Tibial nerve (tissue), 4 donors: ENCODE measurements at places on chromosomes 16 and 17. TPM values are rescaled to one million over a fixed set of nuclear protein-coding genes. Genes with fewer than 3 reads are reported as not detected.

- no peak for DNase-seq
Observed at GRCh38 chr17:39236450-39236927, 10.7 kb upstream of the STAC2 start.

DNA sequence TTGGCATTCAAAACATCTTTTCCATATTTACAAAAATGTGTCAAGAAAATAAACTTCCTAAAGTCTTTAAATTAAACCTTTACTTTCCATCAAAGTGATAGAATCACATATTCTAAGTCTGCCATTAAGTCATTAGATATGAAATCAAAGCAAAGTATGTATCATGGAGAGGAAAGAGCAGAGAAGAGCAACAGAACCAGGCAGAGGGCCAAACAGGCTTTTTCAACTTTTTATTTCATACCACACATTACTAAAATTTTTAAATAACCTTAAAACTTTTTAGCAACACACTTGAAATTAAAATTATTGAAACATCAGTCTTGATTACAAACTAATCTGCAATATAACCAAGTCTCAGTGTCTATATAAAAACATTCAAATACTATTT is 13.8 kb downstream of the SIAH1 start:
- no peak for DNase-seq

- no peak for DNase-seq
Observed at GRCh38 chr17:40307740-40308239, 1.2 kb upstream of the RARA start.

- DNase-seq, result no peak
Observed at GRCh38 chr17:67434061-67434525, 57.0 kb downstream of the PITPNC1 start.

DNA sequence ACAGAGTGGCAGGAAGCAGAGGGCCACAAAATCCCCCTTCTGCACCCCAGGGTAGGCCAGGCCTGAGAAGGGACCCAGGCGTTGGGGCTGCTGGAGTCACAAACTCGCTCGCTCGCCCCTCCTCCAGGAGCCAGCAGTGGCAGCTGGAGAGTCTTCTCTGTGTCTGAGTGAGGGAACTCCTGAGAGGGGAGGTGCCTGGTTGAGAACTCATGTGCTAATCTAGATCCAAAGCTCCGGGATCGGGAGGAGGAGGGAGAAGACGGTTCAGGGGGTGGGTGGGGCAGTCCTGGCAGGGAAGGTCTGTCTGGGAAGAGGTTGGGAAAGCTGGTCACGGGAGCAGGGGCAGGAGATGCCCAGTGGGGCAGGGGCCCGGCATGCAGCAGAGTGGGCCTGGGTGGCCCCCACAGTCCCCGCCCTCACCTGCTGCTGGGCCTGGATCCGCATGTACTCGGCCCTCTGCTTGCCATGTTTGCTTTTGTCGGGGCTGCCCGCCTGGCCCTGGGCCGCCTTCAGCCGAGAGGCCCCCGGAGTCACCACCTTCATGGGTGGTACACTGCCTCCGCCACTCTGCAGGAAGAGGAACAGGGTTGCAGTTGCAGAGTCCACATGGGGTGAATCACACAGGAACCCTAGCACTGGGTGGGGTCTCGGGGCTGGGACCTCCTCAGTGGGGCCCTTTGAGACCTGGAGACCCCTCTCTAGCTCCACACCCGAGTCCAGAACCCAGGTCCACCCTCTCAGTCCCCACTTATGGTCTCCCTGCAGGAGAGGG is 62.2 kb downstream of the SRCIN1 start:
- DNase-seq, result no peak

DNA sequence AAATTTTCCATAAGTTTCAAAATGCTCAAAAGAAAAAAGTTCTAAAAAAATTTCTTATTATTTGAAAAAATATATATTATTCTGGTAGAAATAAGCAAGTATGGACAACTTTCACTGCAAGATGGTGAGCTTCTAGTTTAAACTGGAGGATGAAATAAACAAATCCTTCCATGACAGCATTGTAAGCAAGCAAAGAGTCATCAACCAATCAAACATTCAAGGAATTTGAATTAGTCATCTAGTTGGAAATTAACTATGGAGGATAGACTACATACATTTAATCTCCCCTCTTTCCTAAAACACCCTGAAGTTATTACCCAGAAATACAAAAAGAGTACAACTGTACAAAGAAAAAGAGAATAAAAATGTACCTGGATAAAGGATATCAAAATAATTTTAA is 51.0 kb upstream of the IRX5 start:
- DNase-seq, result no peak

DNA sequence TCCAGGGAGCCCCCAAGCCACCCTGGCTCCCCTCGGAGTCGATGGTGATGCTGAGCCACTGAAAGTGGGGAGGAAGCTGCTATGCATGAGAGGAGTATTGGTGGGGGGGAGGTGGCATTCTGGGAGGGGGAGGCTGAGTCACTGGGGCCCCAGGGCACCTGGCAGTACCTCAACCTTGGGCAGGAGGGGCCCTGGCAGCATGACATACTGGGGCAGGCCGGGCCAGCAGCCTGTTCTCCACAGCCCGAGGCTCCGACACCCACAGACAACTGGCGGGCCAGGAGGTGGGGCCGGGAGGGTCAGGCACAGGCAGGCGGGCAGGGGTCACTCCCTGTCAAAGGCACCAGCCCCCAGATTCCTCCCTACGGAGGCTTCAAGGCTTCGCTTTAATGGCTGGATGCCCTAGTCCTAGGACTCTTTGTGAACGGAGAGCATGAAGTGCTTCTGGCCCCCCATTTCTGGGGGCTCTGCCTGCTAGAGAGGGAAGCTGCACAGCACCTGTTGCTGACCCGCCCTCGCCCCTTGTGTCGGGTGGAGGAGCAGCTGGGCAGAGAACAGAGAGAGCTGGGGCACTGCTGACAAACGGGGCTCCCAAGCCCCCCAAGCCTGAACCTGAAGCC is 928 bp downstream of the CASKIN2 start:
- no peak for DNase-seq

DNA sequence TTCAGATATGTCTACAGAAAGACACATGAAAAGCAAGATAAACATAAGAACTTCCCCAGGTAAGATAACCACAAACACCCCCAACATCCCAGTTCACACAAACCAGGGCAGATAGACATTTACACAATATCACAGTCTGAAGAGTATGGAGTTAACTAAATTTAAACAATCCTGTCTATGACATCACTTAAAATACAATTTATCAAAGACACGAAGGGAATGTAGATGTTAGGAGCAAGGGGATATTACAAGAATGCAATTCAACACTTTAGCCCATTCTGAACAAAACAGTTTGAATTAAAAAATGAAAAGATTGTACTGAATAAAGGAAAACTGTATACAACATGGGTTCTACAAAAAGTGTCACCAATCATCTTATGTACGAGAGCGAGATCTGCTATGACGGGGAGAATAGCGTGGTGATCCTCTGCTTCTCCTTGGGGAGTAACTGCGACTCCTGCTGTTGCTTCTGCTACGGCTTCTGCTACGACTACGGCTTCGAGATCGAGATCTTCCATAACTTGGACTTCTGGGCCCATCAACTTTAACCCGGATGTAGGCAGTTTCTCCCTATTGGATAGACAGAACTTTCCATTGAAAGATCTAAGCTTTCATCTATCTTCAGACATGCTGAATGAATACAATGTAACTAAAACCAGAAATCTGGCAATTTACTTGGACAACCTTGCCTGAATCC is 1.9 kb downstream of the SRSF1 start:
- no peak for DNase-seq

GRCh38 chr16:81451753-81452680 is 7.4 kb downstream of the CMIP start:
- no peak for DNase-seq

DNA sequence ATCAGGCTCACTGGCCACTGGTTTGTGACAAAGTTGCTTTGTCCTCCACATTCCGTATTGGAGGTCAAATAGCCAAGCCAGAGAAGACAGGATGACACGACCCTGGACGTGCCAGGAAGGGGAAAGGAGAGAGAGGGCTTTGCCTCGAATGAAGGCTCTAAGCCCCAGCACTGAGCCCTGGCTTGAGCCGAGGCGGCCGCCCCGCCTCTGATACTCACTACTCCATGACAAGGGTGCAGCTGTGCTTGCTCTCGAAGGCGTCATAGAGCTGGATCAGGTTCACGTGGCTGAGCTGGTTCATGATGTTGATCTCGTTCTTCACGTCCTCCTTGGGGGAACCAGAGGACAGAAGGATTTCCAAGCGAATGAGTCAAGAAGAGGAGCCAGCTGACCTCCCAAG is 19.3 kb downstream of the MYLK3 start:
- DNase-seq, result no peak

GRCh38 chr16:30893744-30894539 is at the start of gene BCL7C:
Gene BCL7C (minus strand): TSS chr16:30894077. CDS start chr16:30893944, 133 bp downstream.
- DNase-seq, result peak; percentile 82

DNA sequence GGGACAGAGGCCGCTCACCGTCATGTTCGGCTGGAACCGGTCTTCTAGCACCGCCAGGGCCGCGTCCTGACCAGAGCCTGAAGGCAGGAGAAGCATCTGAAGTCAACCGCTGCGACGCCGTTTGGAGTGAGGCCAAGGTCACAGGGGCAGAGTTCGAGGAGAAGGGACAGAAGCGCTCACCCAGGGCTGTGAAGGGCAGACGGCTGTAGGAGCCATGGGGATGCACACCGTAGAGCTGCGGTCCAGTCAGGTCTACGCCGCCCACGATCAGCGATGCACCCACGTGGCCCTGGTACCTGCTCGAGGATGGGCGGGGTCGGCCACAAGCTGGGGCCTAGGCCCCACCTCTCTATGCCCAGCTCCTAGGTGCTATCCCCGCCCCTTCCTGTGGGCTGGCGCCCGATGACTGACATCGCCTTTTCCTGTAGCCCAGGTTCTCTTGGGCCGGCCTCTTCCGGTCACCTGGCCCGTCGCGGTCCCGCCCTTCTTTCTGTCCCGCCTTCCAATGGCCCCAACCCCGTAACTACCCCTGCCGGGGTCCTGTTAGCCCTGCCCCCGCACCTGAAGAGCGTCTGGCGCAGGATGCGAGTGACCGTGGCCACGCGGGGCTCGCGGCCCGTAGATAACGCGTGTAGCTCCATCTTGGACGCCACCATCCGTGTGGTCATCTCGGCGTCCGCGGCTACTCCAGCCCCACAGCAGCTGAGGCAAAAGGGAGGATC is 1.1 kb downstream of the PSMB10 start:
- peak; percentile 88 for DNase-seq

DNA sequence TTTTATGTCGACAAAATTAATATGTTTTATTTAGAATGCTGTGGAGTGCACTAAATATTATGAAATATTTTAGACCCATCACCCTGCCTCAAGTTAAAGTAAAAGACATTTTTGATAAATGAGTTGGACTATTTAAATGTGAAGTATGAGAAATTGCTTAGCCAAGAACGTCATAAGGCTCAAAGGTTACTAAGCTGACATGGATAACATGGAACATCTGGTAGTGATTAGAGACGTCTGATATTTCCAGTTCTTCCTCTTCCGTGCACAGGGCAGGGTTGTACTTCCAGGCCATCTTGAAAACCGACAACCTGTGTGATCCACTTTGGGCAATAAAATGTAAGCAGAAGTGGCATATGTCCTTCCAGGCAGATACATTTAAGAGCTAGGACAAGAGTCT is 7.2 kb upstream of the CCL8 start:
- DNase-seq, result no peak

GRCh38 chr16:84794186-84794585 is 25.6 kb upstream of the CRISPLD2 start:
- DNase-seq, result no peak

- no peak for DNase-seq
Observed at GRCh38 chr17:65515959-65516948, 45.2 kb downstream of the AXIN2 start.

DNA sequence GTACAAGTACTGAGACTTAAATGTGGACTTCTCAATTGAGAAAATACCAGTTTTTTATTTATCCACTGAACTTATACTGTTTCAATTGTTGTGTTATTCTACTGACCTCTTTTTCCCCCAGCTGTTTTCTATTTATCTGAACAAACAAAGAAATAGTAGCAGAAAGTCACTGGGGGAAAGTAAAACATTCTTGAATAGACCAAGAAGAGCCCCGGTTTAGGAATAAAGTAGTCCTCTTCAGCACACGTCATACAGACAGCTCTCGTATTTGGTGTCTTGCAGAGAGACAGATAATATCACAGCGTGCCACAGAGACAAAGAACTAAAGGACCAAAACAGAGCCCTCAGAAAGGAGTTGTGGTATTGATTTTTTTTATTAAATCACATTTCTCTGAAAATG is 1159.1 kb upstream of the CDH8 start:
- no peak for DNase-seq

DNA sequence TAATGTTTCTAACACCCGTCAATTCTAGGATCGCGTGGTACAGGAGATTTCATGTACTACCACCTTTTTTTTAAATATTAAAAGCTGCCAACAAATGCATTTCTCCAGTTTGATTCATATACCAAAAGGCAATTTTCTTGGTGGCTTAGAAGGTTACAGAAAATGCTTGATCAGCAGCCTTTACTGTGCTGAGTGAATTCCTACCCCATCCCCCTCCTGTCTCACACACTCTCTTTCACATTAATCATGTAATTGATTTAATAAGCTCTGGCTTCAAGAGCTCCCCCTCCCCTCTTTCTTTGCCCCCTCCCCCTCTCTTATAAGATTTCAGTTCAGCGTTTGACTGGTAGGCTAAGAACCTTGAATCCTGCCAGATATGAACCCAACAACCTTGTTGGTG is 110.5 kb downstream of the RBFOX1 start:
- no peak for DNase-seq

GRCh38 chr16:81445143-81445961 is 744 bp downstream of the CMIP start:
- DNase-seq, result no peak

GRCh38 chr16:49473773-49474172 is 100.2 kb downstream of the C16orf78 start:
- no peak for DNase-seq

GRCh38 chr16:83968891-83969649 is 1.0 kb downstream of the NECAB2 start:
- no peak for DNase-seq

DNA sequence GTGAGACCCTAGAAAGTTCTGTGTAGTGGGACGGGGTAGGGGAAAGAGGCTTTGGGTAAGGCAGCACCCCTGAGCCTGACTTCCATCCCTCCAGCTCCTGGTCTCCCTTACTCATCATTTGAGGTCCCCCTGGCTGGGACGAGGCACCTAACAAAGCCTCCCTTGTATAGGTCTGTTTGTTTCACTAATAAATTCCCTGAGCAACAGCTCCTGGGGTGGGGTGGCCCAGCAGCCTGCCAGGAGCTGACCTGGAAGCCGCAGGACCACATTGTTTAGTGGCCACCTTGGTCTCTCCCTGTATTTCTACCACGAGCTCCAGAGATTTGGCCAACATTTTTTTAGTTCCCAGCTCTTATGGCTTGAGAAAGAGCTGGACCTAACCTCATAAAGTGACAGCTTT is 7.2 kb downstream of the PRR15L start:
- DNase-seq, result no peak

Gene GRAP
- 4.6 TPM for total RNA-seq

Gene MFSD6L
- not detected for total RNA-seq

Gene CRHR1
- total RNA-seq, result not detected

Gene MT4
- not detected for total RNA-seq

Gene UTS2R
- 0.20 TPM for total RNA-seq

Gene NOB1
- total RNA-seq, result 35.8 TPM

Gene KRT40
- not detected for total RNA-seq

Gene HOXB1
- not detected for total RNA-seq

Gene SHISA9
- total RNA-seq, result 3.3 TPM

Gene NPIPA8
- total RNA-seq, result not detected
